ENCODE measurements at places on chromosomes 12 and 14.

- DNase-seq = no peak
These were observed 285.9 kb upstream of the TMPO start for GRCh38 chr12:98229540-98229924.

GRCh38 chr14:77059276-77059915 lies 30.9 kb upstream of the IRF2BPL start:
- DNase-seq = peak; percentile 49

DNA sequence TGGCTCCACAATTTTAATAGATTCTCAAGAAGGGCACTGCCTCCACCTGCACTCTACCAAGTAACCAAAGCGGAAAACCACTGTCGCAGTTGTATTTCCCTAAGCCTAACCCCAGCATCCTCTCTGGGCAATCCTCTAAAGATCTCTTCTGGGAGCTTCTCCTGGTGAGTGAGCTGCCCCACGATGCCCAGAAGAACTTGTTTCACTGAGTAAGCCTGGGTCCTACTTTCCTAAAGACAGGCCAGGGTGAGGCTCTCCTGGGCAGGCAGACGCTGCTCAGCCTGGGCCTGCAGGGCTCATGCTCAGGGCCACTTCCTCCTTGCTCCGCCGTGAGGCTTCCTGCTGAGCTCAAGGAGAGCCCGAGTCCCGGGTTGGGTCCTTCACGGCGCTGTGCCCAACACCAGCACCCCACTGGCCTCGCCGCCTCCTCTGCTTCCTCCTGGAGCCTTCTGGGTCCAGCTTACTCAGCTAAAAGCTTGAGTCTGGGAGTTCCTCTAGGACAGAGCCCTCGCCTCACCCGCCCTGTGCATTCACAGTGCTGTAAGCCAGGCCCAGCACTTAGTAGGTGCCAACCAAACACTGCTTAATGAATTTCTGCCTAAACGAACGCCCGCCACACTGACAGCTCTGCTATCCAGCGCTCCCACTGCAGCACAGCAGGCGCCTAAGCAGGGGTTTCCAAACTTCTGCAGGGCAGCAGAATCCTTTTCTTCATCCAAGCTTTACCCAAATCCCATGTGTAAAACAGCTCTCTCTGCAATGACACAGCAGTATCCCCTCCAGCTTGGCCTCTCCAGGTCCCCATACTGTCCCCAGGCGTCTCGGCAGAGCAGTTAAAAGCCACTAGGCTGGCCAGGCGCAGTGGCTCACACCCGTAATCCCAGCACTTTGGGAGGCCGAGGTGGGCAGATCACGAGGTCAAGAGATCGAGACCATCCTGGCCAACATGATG lies 5.7 kb downstream of the RAB35 start:
- DNase-seq = peak; percentile 54

- no peak for DNase-seq
These were observed 4.0 kb downstream of the PRKAG1 start for GRCh38 chr12:49014547-49014946.

DNA sequence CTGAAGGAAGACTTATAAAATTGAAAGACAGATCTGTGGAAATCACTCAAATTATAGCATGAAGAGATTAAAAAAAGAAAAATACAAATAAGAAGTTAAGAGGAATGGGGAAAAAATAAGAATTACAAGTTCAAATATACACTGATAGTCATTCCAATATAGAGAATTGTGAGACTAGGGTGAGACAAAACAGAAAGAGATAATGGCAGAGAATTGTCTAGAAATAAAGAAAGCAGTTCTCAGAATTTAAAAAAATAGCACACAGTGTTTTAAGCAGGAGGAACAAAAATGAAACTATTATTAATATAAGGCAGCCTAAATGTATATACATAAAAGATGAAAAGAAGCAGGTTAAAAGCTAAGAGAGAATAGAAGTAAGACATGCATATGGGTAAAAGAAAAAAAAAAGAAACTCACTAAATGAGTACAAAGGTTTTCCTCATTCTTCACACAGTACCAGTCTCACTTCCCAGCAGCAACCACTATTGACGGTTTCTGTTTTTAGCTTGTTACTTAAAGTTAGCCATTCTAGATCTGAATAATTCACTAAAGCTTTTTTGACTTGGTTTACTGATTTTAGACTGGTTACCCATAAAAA lies 31.1 kb downstream of the SLC38A4 start:
- DNase-seq = no peak

DNA sequence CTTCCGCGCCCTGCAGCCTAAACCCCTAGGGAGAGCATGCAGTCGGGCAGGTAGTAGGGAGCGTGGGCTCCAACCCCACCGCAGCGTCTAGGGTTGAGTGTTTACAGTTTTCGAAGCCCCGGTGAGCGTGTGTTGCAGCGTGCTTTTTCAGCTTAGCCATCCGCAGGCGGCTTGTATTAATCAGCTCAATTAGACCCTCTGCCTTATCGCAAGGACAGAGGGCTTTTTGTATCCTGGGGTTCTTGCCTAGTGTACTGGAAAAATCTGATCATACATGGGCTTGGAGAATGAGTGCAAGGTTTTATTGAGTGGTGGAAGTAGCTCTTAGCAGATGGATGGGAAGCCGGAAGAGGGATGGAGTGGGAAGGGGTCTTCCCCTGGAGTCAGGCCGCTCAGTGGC lies 44.4 kb upstream of the GNG2 start:
- no peak for DNase-seq

All from activated CD4-positive, alpha-beta T cell treated with anti-CD3 and anti-CD28 coated beads, Interleukin-2, amount 50 U/mL, for 48 hours (primary cell).